Stimulated activated CD4-positive, alpha-beta T cell treated with anti-CD3 and anti-CD28 coated beads, Interleukin-15, amount 100 ng/mL, for 24 hours (primary cell): ENCODE measurements at places on chromosomes 3 and 15.

DNA sequence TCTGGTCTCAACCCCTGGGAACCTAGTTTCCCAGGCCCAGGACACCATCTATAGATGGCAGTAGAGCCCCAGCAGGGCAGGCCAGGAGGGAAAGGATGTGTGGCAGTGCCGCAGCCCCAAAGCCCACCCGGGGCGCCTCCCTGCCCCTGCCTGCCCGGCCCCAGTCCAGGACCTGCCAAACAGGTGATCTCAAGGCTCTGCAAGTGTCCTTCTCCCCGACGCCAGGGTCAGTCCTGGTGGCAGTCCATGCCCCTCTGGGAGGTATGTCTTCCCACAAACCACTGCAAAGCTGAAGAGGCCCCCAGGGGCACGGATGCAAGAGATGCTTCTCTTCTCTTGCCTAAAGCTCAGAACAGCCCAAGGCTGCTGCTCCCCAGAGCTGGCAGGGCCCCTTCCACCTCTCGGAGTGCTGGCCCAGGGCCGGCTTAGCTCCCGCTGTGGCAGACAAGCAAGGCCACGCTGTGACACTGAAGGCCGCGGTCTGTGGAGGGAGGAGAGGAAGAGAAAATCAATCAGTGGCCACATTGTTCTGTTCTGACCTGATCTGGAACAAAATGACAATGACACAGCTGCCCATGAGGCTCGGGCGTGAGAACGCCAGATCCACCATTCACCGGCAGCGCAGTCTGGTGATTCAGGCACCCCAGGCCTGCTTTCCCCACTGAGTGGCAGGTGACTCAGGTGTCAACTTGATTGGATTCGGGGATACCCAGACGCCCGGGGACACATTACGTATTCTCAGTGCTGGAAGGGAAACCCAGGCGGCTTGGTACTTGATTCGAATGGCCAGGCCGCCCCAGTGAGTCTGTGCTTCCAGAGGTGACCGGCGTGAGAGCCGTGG, 34.0 kb downstream of the KLHL25 start:
- no peak for DNase-seq

- DNase-seq = no peak
Observed at GRCh38 chr15:63947228-63947627, 99.1 kb downstream of the DAPK2 start.

DNA sequence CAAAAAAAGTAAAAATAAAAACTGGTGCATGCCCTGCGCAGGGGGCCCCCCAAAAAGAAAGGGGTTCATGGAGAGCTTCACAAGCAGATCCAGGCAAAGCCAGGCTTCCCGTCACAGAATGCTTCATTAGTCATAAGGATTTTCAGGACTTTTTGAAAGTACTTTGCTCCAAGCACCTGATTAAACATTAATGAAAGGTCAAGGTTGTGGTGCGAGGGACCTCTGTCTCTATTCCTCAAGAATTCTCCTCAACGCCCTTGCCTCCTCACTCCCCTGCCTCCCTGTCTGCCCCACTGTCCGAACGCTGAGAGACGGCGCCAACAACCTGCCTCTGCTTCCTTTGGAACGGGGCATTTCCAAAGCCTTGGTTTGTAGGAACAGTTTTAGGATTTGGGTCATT, 240.1 kb upstream of the IGF1R start:
- no peak for DNase-seq

DNA sequence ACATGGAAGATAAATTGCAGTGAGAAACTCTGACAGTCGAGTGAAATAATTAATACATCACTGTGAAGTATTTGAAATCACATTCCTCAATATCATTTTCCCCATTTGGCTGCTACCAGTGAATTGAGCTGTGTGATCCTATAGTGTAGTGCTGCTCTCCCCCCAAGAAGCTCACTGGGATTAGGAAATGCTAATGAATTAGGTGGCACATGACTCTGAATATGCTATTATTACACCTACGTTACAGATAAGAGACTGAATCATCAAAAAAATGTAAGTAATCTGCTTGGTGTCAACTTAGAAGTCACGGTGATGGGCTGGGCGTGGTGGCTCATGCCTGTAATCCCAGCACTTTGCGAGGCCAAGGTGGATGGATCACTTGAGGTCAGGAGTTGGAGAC, 34.7 kb upstream of the SYNM start:
- no peak for DNase-seq
